ENCODE measurements at places on chromosomes 2 and 18.

DNA sequence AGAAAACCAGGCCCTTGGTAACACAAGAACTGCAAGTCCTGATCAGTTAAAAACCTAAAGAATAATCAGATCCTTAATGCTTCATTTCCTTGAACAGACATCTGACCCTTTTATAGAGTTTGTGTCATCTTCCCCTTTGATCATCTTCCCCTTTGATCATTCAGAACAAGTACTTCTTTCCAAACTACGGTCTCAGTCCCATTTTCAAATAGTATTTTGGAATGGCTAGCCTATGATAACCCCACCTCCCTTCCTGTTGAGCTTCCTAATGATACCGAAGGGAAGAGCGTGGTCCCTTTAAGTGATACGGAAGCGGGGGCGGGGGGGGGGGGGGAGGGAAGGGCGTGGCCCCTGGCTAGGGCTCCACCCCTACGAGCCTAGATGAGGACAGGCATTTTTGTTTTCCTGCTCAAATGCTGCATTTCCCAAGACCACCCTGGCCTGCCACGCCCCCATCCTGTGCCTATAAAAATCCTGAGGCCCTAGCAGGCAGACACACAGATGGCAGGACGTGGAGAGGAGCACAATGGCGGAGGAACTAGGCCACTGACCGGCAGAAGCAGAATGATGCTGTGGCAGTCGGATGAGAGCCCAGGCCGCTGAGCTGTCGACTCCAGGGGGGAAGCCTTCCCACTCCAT, 24.1 kb upstream of the CHRNA1 start:
- DNase-seq = no peak

DNA sequence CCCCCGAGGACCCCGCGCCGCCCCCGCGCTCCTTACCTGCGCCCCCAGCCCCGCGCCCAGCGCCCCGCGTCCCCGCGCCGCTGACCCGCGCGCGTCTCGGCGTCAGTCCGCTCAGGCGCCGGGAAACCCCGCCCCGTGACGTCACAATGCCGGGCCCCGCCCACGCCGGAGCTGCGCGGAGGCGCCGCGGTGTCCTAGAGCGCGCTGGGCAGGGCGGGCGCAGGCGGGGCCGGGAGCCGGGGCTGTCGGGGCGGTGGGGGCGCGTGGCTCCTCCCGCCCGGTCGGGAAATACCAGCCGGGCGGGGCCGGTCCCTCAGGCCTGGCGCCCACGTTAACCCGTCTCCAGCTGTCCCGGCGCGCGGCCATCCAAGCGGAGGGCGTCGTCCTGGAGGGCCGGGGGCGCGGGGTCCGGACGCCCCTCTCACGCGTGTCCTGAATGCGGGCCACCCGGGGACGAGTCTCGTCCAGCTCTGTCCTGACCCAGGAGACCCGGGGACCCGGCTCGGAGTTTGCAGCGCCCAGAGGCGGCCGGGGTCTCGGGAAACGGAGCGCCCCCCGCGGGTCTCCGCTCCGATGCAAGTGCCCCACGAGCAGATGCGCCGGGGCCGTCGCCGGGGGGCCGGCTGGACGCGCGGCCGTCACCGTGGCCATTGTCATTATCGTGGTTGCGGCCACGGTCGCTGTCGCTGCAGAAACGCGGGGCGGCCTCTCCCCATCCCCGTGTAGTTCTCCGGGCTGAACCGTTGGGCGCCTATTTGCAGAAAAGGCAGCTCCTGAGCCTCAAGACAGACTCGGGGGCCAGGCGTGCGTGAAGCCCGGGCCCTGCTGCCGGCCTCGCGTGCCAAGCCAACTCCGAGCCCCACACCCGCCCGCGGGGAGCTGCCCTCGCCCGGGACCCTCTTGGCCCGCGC, at the start of gene SLC66A2:
TSS of gene SLC66A2 (minus strand) at position 109 of the 911 bp plus-strand sequence. CDS start 727 bp downstream, outside the sequence.
- DNase-seq = peak; percentile 93

GRCh38 chr2:149612122-149612521, 24.5 kb upstream of the MMADHC start:
- DNase-seq = no peak

DNA sequence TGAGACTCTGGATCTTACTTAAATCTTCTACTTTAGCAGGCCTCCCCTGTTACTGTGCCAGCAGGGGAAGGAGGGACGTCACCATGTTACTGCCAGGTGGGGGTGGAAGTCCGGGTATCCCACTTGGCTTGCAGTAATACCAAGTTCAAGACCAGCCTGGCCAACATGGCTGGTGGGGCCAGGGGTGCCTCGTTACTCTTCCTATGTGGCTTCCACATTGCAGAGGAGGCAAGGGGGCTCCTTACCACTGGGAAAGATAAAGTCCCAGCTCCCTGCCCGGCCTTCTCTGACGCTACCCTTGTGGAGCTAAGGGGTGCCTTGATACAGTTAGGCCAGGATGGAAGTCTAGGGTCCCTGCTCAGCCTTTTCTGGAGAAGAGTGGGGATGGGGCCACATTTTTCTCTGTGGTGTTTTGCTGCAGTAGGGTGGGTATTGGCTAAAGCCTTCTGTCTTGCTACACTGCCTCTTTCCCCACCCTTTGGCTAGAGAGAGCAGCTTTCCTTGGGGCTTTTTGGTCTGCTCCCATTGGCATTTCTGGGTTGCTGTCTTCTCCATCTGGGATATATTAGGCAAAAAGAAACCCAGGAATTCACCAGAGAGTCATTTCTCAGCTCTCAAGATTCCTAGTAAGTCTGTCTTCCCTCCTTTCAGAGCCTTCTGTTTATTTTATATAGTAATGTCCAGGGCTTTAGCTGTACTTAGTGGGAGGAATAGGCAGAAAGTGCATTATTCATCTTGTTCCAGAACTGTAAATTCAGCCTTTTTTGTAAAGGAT, 21.9 kb downstream of the ELMOD3 start:
- DNase-seq = no peak

GRCh38 chr2:170845343-170845742, 28.7 kb downstream of the GAD1 start:
- DNase-seq = no peak

- DNase-seq = no peak
Measured at GRCh38 chr2:38274286-38275276, 102.5 kb downstream of the ATL2 start.

- DNase-seq = no peak
Measured at GRCh38 chr2:177964892-177965291, 107.7 kb downstream of the PDE11A start.

GRCh38 chr2:71849111-71849510, 298.6 kb downstream of the CYP26B1 start:
- no peak for DNase-seq

DNA sequence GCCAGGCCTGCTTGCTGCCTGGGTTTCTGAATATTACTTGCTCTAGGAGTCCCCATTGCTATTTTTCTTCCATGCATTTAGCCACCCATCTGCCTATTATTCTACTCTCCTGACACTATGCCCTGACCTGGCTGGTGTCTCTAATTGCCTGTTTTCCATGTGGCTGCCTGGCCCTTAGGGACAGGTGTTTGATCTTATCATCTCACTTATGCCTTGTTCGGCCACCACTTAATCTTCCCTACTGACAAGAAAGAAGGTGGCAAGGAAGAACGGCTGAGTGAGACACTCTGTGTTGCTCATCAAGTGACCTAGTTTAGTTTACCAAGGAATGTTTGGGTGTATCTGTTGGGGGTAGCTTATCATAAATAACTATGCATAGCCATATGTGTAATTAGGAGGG, 50.4 kb upstream of the RAPH1 start:
- no peak for DNase-seq

- DNase-seq = no peak
Measured at GRCh38 chr2:98936353-98937351, 627 bp upstream of the CRACDL start.

GRCh38 chr18:67305466-67305865, 211.1 kb downstream of the DSEL start:
- DNase-seq = no peak

DNA sequence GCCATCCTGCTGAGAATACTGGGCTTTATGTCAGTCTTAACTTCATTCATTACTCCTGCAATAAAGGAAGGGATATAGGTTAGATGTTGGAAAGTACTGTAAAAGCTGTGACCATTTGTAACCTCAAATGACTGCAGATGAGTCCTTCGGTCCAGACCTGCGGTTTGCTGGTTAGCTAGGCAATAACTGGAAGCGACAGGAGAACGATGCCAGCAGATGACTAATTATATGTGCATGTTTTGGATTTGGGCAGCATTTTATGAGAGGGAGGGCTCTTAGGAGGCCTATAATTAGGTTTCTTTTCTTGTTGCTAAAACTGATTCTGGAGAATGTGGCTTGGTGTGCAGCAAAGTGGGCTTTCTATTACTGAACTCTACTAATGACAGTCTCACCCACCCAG, 205.6 kb downstream of the TMEM182 start:
- no peak for DNase-seq

GRCh38 chr2:151679994-151680393, 54.3 kb downstream of the NEB start:
- no peak for DNase-seq

- DNase-seq = no peak
Measured at GRCh38 chr2:226799211-226799975, at the start of gene IRS1. TSS of gene IRS1 (minus strand) at chr2:226799820. CDS start at chr2:226798738, 1,082 bp downstream.

DNA sequence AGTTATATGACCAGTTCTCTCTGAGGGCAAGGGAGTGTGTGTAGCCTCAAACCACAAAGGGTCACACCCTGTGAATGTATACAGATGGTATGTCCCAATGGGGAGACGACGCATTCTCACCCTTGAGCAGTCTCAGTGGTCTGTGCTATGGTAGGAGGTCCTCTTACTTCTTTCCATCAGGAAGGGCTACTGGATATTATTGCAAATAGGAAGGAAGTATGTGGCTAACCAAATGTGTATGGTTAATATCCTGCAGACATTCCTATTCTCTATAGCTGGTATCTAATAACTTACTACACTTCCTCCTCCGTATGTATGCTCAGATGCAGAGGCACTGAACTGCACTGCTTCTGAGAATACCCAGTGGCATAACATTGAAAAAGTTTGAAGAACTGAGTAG, 306.7 kb upstream of the CCDC68 start:
- DNase-seq = no peak
